ENCODE measurements at places on chromosomes 3 and 15.

- DNase-seq: no peak
Observed at GRCh38 chr3:22988566-22988965, 214.6 kb upstream of the UBE2E2 start.

DNA sequence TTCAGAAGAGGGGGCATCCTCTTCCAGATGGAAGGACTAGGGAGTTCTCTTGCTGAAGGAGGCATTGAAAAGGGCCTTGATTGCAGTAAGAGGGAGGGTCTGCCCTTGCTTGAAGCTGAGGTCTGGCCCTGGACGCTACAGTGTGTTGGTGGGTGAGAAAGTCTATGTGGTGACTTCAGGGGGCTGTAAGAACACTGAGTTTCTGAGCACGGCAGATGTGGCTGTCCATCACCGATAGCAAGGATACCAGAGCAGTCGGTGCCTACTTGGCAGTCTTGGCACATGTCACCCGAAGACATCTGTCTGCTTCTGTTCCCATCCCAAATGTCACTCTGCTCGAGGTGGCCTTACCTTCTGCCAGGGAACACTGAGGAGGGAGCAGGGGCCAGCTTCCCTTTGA lies 631.1 kb upstream of the CFAP20DC start:
- DNase-seq: no peak

DNA sequence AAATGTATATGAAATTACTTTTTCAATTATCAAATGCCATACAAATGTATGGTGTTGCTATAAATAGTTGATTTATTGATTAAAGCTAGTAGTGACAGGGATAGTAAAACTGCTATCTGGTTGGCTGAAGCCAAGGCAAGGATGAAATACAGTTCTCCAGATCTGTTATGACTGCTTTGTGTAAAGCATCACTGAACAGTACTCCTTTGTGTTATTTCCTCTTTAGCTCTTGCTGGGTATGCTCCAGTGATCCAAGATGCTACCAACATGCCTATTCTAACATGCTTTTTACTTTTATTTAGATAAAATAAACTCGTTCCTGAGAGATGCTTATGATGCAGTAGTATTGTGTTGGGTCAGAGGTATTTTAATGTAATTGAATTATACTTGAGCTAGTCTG lies 12.4 kb upstream of the UBR1 start:
- no peak for DNase-seq

- DNase-seq: no peak
Observed at GRCh38 chr3:159114582-159114981, 312.7 kb downstream of the MFSD1 start.

Measured in T1000 (cell line).